Mammary epithelial cell (primary cell): ENCODE measurements at places on chromosomes 13 and 19. TPM values are rescaled to one million over a fixed set of nuclear protein-coding genes. Genes with fewer than 3 reads are reported as not detected.

The MAB21L1 gene
- total RNA-seq = 5.3 TPM

The CCNA1 gene
- total RNA-seq = 19.3 TPM

The ZNF709 gene
- 0.82 and 1.1 TPM in 2 replicates for total RNA-seq

The FSD1 gene
- 4.0 and 7.8 TPM in 2 replicates for total RNA-seq

The DPY19L3 gene
- 14.3 and 17.9 TPM in 2 replicates for total RNA-seq

The MYH14 gene
- 0.05 and 0.24 TPM in 2 replicates for total RNA-seq

The CEBPA gene
- total RNA-seq = 2.8 TPM in 2 replicates

The C5AR1 gene
- 0.88 and 1.9 TPM in 2 replicates for total RNA-seq

The ZNF433 gene
- total RNA-seq = 2.7 and 4.9 TPM in 2 replicates

DNA sequence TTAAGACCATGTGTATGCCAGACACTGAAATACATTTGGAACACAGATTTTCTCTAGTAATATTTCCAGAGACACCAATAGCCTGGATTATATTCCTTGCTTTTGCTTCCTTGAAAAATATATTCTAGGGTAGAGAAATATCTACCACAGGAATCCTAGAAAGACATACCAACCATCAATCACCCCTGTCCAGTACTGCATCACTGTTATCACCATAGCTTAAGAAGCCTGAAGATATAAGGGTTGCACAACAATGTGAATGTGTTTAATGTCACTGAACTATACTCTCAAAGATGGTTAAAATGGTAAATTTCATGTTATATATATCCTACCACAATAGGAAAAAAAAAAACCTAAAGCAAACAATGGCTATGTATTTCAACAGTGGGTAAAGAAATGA, 163.6 kb downstream of the DIAPH3 start:
- no peak for DNase-seq

GRCh38 chr13:52156724-52157261, 2.6 kb downstream of the NEK3 start:
- DNase-seq = no peak

GRCh38 chr13:68027306-68027705, 797.2 kb upstream of the PCDH9 start:
- DNase-seq = no peak

- no peak for DNase-seq
Measured at GRCh38 chr13:92473765-92474475, 752.7 kb upstream of the GPC6 start.

DNA sequence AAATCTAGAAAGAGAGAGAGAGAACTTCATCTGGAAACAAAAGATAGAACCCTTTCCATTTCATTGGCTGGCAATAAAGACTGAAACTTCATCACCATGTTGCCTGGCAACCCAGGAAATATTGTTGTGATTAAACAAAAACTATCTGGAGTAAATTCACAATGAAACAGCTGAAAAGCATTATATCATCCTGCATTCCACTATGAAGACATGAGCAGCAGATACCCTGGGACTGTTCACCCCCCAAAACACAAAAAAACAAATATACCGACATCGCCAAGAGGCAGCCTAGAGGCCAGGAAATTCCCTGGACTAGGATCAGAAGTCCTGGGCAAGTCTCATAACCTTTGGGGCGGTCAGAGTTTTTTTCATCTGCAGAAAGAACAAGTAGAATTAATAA, 158.3 kb downstream of the FOXO1 start:
- peak; percentile 45 for DNase-seq

DNA sequence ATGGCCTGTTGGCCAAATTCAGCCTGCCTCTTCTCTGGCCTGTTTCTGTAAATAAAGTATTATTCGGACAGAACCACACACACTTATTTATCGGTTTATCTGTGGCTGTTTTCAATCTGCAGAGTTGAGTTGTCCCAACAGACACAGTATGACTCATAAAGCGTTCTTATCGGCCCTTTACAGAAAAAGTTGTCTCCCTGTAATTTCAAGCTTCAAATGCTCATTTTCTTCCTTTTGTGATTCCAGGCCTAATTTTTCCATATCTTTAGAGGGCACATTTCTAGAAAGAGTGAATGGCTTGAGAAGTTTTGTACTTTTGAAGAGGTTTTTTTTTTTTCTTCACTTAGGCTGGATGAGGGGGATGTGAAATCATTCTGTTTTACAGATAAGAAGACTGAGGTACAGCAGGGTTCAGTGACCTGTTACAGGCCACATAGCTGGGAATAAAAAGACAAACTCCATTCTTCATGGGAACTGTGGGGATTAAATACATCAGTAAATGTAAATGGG, 440.9 kb downstream of the TSHZ3 start:
- DNase-seq = no peak

GRCh38 chr13:41942462-41943094, 18.3 kb downstream of the VWA8 start:
- DNase-seq = peak; percentile 34

- no peak for DNase-seq
Measured at GRCh38 chr13:25371875-25372283, at the start of gene ATP8A2. TSS of gene ATP8A2 (plus strand) at chr13:25371974. CDS start at chr13:25372213, 239 bp downstream.

- DNase-seq = peak; percentile 40
Measured at GRCh38 chr13:109275852-109276251, 510.5 kb downstream of the IRS2 start.

GRCh38 chr13:110784704-110785103, 71.2 kb downstream of the ING1 start:
- DNase-seq = no peak

GRCh38 chr13:109157275-109157674, 527.9 kb downstream of the MYO16 start:
- DNase-seq = peak; percentile 8

DNA sequence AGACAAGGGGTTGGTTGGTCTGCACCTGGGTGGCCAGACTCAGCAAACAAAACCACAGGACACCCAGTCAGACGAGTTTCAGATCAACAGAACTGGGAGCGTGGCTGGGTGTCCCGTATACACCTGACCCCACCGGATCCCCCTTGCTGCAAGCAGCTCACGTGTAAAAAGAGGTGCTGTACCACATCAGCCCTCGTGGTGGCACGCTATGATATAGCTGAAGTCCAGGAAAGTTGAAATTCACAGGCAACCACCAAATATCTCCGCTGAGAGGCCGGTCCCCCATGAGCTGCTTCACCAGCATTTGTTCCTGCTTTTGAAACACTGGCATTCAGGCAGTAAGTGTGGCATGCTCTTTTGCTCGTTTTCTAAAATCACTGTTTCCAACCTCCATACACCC, 92.3 kb downstream of the TUBA3C start:
- DNase-seq = no peak

DNA sequence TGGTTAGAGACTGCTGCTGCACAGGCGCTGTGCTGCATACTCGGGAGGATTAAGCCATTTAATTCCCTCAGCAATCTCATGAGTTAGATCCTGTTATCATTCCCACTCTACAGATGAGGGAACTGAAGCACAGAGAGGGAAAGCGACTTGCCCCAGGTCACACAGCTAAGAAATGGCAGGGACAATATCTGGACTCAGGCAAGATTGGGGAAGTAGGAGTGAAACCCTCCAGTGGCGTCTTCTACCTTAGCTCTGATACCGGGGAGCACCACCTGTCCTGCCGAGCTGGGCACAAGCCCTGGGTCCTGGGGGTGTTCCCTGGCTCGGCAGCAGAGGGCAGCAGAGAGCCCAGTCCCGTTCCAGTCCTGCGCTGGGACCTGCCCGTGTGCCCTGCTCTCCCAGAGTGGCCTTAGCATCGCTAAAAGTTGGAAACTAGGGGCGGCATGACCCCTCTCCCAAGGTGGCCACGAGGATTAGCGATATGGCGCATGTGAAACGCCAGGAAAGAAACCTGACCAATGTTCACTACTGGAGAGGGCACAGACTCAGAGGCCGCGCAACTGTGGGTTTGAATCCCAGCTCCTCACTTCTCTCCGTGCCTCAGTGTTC, 20.5 kb downstream of the CYTH2 start:
- peak; percentile 60 for DNase-seq

DNA sequence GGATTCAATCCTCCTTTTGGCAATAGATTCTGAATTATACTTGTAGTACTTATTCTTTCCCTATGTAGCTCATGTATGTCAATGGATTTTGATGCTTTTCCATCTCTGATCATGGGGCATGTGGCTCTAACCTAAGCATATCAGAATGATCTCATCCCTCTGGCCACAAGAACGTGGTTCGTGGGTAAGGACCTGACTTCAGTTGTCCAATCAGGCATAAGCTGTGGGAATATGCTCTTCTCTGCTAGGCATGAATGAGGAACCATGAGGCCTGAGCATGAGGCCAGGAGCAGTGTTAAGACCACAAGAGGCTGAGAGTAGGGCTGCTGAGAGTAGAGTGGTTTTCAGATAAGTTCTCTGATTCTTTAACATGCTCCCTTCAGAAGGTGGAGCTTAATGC, 292.4 kb upstream of the TSHZ3 start:
- DNase-seq = peak; percentile 37

DNA sequence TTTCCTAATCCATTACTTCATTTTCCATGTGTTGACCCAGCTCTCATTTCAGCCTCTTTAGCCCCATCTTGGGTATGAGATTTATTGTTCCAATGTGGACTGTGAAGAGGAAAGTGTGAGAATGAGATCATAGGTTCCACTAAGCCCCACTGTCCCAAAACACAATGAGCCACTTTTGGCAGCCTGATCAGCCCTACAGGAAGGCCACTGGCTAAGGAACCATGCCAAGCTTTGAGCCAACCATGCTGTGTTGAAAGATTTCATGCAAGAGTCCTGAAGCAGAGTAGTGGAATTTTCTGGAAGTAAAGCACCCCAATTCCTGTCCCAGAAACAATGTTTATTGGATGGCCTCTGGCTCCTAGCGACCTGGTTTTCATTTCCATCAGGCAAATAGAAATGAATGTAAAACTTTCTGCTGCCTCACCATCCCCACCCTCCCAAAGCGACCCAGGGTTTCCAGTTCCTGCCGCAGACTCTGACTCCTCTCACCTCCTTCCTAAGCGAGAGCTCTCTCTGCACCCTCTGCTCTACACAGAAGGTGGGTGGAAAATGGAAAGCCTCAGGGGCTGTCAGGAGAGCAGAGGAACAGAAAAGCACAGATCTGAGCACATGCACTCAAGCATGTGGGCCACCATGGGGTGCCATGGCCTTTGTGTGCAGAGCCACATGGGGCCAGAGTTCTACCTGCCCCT, 73.1 kb downstream of the KCTD12 start:
- DNase-seq = no peak

DNA sequence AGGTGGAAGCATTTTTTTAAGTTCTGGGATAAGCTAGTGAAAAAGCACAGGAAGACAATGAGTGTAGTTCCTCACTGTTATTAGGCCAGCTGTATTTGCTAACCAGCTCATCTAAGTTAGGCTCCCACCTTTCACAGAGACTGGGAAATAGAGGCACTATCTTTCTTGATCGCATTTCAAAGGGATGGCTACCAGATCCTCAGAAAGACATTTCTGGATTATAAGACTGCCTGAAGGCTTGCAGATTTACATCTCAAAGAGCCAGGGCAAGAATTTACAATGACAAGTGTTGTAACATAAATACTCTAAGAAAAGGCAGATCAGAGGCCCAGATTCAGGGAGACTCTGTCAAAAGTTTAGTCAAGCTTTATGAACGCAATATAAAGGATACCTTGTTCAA, 1005.5 kb downstream of the PCDH9 start:
- no peak for DNase-seq

DNA sequence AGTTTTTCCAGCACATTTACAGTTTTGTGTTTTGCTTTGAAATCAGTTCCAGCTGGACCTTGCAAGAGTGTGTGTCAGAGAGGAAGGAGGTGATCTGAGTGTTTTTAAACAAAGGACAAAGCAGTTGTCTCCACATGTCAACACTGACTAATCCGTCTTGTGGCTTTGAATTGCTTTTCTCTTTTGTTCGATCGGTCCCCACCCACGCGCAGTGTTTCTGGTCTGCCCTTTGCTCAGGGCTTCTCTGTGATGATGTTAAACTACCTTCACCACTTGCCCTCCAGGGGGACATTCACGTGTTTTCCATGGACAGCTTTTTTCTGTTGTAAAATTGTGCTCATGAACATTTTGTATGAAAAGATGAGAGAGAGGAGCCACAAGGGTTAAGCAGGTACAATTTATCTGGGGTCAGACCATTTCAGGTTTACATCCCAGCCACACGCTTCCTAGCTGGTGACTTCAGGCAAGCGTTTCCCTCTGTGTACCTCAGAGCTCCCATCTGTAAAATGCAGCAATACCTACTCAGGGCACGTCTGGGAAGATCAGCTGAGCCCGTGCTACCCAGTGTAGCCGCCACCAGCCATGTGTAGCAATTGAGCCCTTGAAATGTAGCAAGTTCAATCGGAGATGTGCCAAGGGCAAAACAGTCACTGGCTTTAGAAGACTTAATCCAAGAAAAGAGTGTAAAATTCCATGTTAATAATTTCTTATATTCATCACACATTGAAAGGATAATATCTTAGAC, 13.5 kb upstream of the PLA2G4C start:
- peak; percentile 96 for DNase-seq

GRCh38 chr13:38135592-38135991, 214.1 kb upstream of the UFM1 start:
- DNase-seq = no peak

GRCh38 chr19:18379803-18380747, 5.9 kb upstream of the GDF15 start:
- DNase-seq = peak; percentile 64

GRCh38 chr13:39632994-39633393, 22.5 kb upstream of the COG6 start:
- DNase-seq = no peak

DNA sequence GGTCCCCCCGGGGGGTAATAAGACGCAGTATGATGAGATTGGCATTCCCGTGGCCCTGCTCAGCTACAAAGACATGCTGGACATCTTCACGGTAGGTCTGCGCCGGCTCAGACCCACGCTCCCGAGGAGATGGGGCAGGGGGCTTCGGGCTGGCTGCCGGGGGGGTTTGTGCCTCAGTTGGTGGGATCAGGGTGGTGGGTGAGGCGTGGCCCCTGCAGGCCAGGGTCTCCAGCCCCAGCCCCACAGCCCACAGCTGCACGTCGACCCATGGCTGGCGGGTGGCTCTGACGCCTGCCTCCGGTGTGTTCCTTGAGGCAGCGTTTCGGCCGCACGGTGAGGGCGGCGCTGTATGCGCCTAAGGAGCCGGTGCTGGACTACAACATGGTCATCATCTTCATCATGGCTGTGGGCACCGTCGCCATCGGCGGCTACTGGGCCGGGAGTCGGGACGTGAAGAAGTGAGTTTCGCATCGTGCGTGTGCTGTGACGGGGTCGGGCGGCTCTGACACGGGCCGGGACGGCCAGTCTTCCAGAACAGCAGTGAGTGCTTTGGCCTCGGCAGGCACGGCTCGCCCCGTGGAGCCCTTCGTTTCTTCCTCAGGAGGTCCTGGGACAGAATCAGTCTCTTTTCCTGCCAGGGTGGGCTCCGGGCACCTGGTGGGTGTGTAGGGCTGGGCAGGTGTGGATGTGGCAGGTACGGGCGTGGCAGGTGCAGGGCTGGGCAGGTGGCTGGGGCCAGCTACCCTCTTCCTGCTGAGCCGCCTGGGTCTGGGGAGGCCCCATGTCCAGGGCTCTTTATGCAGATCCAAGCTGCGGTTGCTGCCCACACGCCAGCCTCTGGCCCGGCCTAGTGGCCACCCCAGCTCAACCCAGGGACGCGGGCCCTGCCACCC, 10.5 kb downstream of the SPPL2B start:
- DNase-seq = no peak
